Effector CD8-positive, alpha-beta T cell (primary cell): ENCODE measurements at places on chromosomes 3 and 15.

DNA sequence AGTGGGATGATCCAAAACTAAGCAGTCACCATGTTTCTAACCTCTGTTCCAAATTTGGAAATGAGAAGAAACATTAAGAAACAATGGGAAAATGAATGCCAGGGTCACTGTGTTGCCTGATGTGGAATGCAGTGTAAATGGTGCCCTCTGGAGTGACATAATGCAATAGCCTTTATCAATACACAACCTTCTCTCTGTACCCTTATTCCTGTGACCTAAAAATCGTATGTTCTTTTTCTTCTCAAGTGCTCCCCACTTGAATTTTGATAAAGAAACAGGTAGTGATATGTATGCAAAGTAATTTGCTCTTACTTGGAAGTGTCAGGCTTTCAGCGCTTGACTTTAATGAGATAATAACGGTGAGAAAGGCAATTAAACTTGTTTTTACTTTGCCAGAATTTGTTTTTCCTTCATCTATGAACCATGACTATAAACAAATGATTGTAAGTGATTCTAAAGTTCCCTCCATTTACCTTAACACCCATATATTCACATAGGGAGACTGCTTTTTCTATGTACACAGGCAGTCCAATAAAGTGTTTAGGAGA is 145.8 kb upstream of the THRB start:
- no peak for DNase-seq

GRCh38 chr3:181050738-181051137 is 61.2 kb upstream of the DNAJC19 start:
- DNase-seq, result no peak

DNA sequence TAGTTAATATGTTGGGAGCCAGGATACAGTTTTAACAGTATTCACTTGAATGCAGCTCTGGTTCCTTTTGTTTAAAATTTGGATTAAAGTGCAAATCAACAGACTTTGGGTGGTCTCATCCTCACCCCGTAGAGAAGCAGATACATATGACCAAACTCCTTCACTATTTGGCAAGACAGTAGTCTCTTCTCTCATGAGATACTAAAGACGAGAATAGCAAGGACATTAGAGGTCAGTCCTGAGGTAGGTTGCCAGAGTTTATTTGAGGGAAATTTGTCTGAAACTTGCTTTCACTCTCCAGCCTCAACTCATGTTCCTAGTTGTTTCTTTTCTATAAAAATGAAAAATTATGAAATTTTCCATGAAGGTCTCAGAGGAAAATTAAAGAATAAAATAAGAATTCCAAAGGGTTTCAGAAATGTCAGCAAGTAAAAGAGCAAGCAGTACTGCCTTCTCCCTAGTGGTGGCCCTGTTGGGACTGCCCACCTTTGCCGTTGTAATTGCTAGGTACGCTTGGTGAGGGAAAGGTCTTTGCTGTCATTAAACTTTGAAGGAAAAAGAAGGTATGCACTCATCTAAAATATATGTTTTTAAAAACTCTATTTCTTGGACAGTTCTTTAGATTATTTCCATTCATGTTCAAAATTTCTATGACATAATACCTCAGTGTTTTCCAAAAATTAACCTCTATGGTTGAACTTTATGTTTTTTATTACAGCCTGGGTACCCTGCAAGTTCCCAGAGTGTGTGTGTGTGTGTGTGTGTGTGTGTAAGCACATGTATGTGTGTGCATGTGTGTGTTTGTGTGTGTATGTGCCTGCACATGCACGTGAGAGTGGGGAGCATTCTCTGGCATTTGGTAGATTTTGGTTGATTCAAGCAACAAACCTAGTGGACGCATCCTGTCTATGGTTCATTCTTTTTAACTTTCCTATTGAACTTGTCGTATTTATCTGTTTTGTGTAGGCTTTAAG is 111.4 kb downstream of the CMSS1 start:
- DNase-seq, result no peak

DNA sequence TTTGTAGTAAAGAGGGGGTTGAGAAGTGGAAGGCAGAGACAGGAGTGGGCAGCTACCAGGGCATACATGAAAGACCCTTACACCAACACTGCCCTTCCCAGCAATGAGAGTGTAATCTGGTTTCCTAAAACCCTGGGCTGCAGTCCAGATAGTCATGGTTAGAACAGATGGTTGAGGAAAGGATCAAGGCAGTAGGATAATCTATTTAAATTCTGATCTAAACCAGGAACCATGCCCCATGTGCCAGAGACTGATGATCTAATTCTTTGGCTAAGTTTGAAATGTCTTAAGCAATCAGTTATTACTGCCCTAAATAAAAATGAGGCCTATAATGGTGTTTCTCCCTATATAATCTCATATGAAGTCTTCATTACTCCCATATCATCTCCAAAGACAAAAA is 59.6 kb downstream of the PRTG start:
- DNase-seq, result no peak

GRCh38 chr15:80595396-80595795 is 99.7 kb upstream of the ABHD17C start:
- no peak for DNase-seq

GRCh38 chr15:90060797-90061196 is 41.5 kb downstream of the IDH2 start:
- DNase-seq, result no peak

DNA sequence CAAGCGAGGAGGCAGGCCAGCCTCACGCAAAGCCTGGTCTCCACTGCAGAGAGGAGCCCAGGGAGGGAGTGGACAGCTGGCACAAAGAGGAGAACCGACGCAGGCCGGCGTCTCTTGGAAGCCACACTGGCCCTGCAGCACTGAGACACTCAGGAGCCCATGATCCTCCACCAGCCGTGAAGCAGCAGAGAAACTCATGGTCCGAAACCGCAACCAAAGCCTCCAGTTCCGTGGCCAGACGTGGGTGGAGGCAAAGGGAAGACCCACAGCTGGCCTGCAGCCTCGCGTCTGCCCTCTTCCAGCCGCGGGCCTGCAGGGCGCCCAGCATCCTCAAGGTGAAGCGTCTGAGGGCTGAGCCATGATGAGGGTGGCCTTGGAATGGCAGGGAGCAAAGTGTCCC is 62.2 kb upstream of the SEC61A1 start:
- no peak for DNase-seq

GRCh38 chr15:101374326-101374725 is 79.3 kb upstream of the SNRPA1 start:
- DNase-seq, result no peak

DNA sequence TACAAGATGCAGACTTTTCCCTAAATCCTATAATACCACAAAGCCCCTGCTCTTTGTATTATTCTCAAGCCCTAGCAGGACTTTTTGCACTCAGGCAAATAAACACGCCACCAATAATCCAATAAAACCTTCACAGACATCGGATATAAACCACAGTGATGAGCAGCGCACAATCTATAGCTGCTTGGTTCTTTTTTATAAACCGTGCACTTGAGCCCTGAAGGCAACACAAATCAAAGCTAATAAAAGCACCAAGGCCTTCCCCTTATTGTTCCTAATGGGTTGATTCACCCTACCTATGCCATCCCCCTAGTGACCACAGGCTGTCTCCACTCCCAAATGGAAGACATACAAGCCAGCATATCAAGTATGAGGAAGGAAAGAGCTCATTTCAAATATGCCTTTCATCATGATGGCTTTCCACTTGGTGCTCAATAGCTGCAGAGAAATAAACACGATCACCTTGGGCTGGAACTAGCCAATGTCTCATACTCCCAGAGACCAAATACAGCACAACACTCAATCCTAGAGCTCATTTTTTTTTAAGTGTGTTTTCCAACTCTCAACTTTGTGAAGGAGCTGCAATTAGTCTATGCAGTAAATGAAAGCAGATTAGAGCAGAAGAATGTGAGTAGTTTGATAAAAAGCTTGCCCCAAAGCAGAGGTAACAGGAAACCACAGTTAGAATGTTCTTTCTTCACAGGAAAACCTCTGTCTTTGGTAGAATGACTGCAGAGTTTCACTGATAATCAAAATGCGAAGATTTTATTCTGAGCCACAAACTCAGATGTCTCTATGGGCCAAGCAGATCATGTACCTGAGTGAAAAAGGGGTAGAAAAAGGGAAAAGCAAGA is 573.9 kb downstream of the AGBL1 start:
- no peak for DNase-seq
